ENCODE measurements at places on chromosomes 11 and 22. TPM values are rescaled to one million over a fixed set of nuclear protein-coding genes. Genes with fewer than 3 reads are reported as not detected.
A peak's percentile ranks its signal among the peaks of the same experiment; 100 is the strongest.

TRPT1 gene
- total RNA-seq = 71.7 TPM

FGF19 gene
- not detected for total RNA-seq

B3GAT1 gene
- total RNA-seq = 0.32 TPM

TRPM5 gene
- total RNA-seq = not detected

TNNT3 gene
- 9.0 TPM for total RNA-seq

KRTAP5-9 gene
- not detected for total RNA-seq

PITPNB gene
- total RNA-seq = 90.1 TPM

PPARA gene
- 85.2 TPM for total RNA-seq

MAFF gene
- 13.7 TPM for total RNA-seq

TPBGL gene
- total RNA-seq = 0.09 TPM

OR2AG2 gene
- not detected for total RNA-seq

PGA5 gene
- total RNA-seq = 1.1 TPM

TMEM191B gene
- total RNA-seq = 1.4 TPM

CCDC134 gene
- 4.8 TPM for total RNA-seq

SCUBE2 gene
- total RNA-seq = 3.6 TPM

ASRGL1 gene
- total RNA-seq = 5.3 TPM

DNA sequence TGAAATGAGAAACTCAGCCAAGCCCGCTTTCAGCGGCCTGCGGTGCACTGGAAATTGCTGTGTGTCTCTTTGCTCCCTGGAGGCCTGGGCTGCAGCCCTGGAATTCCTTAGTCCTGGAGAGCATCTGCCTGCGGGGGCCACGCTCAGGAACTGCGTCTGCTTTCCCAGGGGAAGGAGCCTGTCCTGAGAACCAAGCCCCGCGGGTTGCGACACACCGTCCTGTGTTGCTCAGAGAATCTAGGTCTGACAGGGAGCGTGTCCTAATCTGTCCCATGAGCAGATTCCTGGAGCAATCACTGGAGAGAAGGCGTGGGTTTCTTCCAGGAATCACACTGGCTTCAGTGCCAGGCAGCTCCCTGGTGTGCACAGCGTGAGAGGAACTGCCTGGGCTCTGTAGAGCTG is 708.1 kb downstream of the BRD1 start:
- DNase-seq = peak; percentile 77

DNA sequence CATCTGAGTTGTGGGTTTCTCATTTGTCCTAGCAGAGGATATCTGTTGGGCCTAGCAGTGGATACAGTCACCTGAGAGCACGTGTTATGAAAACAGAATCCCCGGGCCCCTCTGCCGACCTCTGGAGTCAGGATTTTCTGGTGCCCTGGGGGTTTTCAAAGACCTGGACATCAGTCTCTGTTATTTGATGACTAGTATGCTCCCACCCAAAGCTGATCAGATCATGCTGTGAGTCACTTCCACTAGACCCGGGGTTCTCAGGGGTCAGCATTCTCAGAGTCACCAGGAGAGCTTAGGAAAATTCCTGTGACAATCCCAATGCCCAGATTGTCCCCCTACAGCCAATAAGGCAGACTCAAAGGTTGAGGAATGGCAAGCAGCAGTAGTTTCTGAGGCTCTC is 38.7 kb downstream of the KCNJ1 start:
- DNase-seq = no peak

GRCh38 chr22:17781319-17782031 is 7.2 kb upstream of the BID start:
- DNase-seq = peak; percentile 56

DNA sequence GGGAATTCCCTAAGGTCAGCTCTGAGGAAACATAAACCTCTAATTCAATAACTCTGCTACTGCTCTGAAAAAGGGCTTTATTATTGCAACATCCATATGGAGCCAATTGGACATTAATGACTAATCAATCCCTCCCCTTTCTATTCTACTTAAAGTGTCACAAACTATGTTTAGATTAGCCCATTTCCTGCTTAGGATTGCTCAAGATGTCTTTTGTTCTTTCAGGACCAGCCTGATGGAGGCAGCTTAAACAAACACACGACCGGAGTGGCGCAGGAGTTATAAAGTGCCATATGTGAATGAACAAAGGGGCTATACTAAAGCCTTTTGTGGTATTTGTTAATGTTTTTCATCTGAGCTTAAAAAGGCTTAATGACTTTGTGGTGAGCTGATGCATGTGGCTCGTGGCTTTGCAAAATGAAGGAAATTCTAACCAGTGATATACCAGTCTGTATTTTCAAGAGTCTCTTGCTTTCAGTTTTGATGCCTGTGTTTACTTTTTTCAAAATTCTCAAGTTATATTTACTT is 354.4 kb downstream of the SOX6 start:
- DNase-seq = no peak

GRCh38 chr11:108035690-108036089 is 27.0 kb downstream of the CUL5 start:
- no peak for DNase-seq

DNA sequence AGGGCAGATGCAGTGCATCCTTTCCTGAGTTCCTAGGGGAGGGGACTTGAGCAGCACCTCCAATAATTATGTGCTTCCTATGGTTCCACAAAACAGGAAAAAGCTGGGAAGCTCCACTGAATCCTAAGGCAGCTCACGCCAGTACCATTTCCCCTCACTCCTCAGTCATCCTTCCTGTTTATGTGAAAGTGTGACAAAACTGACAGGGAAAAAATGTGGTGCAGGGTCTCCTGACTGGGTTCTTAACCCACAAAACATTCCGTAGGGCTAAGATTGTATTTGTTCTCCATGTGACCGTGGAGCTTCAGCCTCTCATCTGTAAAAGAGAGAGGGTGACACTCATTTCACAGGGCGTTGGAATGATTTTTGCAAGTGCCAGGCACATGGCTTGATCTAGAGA is 12.2 kb upstream of the LYVE1 start:
- DNase-seq = no peak

- peak; percentile 17 for DNase-seq
Observed at GRCh38 chr22:35437049-35437448, 37.1 kb downstream of the MCM5 start.

DNA sequence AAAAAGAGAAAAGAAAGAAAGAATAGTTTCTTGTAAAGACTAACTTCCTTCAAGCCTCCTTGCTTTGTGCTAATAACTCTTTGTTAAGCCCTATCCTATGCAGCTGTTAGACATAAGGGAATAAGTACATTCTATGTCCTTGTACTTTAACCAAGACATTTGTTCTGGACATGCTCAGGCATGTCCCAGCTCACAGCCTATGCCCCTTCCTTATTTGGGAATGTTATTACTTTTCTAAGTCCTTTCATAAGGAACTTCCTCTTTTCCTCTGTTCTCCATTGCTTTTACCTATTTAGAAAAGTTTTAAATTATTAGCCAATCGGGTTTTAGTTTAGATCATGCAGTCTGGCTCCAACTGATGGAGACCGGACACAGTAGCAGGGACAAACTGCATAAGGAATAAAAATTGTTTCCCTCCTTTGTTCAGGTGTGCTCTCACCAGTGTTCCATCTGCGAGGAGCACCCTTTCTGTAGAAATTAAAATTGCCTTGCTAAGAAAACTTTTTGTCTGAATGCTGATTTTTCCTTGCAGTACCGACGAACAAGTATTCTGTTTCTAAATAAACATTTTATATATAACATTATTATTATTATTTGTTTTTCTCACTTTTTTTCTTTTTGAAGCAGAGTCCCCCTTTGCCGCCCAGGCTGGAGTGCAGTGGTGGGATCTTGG is 21.6 kb upstream of the SPINDOC start:
- no peak for DNase-seq

DNA sequence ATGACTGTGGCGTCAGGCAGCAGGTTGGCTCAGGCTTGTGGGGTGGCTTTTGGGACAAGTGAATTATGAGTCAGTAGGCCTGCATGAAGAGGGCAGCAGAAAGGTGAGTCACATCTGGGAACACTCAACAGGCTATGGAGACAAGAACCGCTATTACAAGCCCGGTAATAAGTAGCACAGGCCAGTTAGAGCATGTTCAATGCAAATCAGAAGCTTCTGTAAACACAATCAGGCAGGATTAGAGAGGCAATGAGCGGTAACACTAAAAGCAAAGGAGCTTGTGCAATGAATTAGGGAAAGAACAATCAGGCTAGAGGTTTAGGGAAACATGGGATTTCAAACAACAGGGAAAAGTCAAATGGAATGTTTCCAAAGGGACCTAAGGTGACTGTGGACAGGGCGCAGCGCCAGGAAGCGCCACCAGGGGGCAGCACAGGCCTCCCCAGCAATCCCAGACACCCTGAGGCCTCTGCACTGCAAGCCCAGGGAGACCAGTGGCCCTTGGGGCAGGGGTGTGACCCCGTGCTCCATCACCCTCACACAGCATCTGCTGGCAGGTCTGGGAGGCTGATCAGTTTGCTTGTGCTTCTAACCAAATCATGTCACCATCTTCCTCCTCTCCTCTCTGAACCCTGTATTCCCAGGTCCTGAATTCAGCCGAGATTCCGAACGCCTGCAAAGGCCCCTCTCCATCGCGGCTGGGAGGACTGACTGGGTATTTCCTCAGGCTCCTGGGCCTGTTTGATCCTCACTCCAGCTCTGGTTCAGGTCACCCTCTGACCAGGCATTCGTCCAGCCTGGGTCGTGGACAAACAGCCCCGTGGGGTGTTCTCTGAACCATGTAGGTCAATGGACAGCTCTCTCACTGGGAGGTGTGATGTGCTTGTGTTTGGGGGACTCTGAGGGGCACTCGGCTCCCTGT is 50.0 kb downstream of the C11orf58 start:
- peak; percentile 68 for DNase-seq

GRCh38 chr22:47486569-47487312 is 724.3 kb downstream of the TBC1D22A start:
- DNase-seq = no peak

DNA sequence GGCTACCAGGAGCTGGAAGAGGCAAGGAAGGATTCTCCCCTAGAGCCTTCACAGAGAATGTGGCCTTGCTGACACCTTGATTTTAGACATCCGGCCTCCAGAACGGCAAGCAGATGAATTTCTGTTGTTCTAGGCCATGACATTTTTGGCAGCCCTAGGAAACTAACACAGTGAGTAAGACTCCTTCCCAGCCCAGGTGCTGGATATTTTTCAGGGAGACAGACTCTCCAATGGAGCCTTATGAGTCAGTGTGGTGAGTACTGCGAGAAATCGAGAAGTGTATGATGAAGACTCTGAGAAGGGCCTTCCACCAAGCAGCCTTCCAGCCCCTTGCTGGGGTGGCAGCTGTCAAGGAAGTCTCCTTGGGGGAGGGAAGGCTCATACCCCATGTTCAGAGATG is 114.4 kb downstream of the OSBP2 start:
- no peak for DNase-seq

DNA sequence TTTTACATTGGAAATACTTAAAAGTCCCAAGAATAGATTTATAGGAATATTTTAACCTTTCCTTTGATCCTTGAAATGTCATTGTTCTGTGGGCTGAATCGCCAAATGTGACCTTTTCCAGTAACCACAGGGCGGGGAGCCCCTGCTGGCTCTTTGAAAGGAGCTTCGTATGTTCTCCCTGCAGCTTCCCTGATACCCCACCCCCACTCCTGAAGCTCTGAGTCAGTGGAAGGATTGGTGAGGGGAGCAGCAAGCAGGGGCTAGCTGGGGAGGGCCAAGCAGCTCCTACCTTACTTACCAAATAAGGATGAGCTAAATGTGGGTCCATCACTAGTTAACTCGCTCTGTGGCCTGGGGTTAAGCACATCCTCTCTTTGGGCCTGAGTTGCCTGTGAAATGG is 87.7 kb downstream of the CHST1 start:
- no peak for DNase-seq

GRCh38 chr11:86497836-86498235 is 123.1 kb downstream of the CCDC81 start:
- no peak for DNase-seq

DNA sequence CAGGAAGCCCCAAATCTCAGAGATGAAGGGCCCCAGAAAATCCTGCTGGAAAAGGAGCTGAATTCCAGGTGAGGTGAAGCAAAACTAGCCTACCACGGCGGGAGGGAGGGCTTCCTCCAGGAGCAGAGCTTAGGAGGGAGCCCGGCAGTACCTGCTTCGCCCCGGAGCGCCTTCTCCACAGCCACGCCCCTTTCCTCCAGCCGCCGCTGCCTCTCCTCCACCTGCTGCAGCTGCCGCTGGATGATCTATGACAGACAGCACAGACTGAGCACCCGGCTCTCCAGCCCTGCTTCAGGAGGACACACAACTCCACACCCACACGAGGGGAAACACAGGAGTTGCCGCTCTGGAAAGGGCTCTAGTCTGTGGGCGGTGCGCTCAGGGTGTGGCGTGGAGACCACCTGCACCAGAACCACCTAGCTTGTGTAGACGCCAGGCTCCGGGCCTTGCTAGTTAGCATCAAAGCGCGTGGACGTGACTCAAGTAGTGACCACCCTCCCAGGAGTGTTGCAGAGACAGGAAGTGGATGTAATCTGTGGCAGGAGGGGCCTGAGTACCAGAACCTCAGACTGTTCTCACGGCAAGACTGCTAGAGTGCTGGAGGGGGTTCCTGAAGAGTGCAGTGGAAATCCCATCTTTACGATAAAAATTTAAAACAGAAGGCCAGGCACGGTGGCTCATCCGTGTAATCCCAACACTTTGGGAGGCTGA is 34.6 kb upstream of the BID start:
- no peak for DNase-seq

GRCh38 chr11:17650127-17650911 is 69.1 kb upstream of the MYOD1 start:
- no peak for DNase-seq

- no peak for DNase-seq
Observed at GRCh38 chr11:70669871-70670675, 271.7 kb downstream of the CTTN start.
